ENCODE measurements at places on chromosomes 1 and 21.

GRCh38 chr1:231931846-231932454 lies 305.4 kb downstream of the DISC1 start:
- peak; percentile 50 for DNase-seq

DNA sequence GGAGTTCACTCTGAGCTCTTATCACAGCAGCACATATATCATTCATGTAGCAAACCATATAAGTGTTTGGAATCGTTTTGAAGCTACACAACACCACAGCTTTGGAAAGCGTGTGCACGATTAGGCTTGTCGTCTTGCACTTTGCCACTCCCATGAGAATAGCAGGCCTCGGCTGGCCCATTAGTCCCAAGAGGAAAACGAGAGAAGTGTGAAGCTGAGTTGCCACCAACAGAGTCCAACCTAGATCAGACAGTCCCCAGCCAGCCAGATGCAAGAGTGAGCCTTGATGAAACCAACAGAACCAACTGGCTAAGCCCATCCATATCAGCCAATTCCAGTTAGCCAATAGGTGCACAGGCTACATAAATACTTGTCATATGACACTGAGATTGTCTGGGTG lies 238.4 kb downstream of the C1orf94 start:
- DNase-seq: no peak

GRCh38 chr1:161115132-161115711 lies 2.6 kb downstream of the PFDN2 start:
- DNase-seq: no peak

DNA sequence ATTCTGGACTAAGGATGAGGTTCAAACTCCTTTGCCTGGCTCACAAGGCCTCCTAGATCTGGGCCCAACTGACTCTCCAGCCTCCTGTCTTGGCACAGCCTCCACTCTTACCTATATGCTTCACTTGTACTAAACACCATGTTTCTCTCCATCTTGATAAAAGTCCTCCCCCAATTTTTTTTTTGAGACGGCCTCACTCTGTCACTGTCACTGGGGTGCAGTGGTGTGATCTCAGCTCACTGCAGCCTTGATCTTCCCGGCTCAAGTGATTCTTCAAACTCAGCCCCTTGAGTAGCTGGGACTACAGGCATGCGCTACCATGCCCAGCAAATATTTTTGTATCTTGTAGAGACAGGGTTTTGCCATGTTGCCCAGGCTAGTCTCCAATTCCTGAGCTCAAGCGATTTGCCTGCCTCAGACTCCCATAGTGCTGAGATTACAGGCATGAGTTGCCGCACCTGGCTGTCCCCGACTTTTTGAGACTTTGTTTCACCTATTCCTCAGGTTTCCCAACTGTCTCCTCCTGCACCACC lies 39.7 kb downstream of the CD34 start:
- DNase-seq: no peak

GRCh38 chr21:45317398-45318145 lies 29.9 kb upstream of the POFUT2 start:
- DNase-seq: no peak

GRCh38 chr1:111480674-111481073 lies 6.9 kb downstream of the C1orf162 start:
- peak; percentile 67 for DNase-seq

DNA sequence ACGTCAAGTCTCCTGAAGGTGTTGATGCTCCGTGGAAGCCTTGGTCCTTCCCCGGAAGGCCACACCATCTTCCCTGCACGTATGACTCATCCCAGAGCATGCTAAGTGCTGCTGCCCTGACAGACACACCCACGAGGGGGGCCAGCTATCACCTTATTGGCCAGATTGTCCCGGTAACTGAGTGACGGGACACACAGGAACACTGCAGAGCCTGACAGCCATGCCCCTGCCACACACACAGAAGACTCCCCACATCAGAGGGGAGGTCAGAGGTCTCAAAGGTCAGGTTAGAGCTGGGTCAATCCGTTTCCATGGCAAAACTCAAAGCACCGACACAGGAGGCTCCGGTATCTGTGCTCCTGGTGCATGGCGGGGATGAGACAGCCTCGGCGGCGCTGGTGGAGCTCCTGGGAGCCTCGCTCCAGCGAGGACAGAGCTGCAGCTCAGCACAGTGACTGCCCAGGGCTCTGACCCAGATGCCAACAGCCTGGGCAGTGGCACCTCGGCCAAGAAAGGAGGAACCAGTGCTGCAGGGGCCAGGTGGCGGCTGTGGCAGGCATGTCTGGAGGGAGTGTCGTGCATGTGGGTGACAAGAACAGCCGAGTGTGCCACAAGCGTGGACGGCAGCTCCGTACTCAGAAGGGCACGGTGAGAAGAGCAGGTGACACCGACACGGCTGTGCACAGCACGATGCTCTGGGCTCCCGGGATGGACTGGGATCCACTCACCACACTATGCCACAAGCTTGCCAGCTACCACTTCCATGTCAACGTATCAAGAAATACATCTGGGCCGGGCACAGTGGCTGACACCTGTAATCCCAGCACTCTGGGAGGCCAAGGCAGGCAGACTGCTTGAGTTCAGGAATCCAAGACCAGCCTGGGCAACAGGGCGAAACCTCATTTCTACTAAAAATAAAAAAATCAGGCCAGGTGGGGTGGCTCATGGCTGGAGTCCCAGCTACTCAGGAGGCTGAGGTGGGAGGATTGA lies 14.8 kb upstream of the TMEM240 start:
- DNase-seq: no peak

GRCh38 chr1:162944974-162945674 lies 84.1 kb upstream of the CCDC190 start:
- DNase-seq: no peak

GRCh38 chr1:216238844-216239243 lies 184.4 kb downstream of the USH2A start:
- DNase-seq: no peak

- no peak for DNase-seq
Measured at GRCh38 chr1:69643266-69643665, 75.5 kb downstream of the LRRC7 start.

GRCh38 chr1:199762572-199762971 lies 264.9 kb upstream of the NR5A2 start:
- DNase-seq: no peak

DNA sequence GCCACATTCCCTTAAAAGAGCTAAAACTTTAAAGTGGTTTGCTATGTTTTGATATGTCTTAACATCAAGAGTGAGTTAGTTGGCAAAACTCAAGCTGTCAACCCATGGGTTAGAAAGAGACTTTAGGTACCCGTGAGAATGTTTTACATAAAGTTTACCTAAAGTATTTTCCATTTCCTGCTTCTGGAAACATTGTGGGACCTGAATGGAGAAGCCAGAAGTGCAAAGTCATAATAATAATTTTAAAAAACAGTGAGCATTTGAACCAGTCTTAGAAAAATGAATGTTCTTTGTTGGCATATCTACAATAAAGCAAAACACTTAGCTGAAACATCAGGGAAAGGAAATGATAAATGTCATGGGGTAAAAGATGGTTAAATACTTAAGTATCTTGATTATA lies 34.8 kb downstream of the LRRC8C start:
- DNase-seq: no peak

- DNase-seq: no peak
Measured at GRCh38 chr1:28804071-28804470, 7.9 kb upstream of the OPRD1 start.

GRCh38 chr1:145878724-145879123 lies 6.9 kb downstream of the ANKRD35 start:
- DNase-seq: no peak

DNA sequence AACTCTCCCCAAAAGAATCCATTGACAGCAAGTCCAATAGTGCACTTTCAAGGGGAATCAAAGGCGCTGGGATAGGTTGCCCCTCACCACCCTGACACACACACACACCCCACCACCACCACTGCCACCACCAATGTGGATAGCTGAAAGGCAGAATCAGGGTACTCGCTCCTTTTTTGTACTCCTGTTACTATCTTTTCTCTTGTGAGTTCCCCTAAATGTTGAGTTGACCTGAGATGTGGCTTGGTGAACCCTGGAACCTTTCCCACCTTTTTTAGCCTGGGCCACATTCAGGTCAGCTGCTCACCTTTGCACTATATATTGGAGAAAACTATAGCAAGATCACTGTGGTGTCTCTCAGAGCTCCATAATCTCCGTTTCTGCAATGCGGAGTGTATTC lies 3.9 kb downstream of the S100A8 start:
- no peak for DNase-seq

GRCh38 chr1:40155910-40156309 lies 5.3 kb upstream of the RLF start:
- DNase-seq: no peak

- no peak for DNase-seq
Measured at GRCh38 chr1:85449356-85449755, 15.6 kb downstream of the DDAH1 start.

- DNase-seq: no peak
Measured at GRCh38 chr1:209767706-209768105, 11.9 kb downstream of the TRAF3IP3 start.

GRCh38 chr21:45831991-45832740 lies 149.4 kb upstream of the COL6A1 start:
- no peak for DNase-seq

DNA sequence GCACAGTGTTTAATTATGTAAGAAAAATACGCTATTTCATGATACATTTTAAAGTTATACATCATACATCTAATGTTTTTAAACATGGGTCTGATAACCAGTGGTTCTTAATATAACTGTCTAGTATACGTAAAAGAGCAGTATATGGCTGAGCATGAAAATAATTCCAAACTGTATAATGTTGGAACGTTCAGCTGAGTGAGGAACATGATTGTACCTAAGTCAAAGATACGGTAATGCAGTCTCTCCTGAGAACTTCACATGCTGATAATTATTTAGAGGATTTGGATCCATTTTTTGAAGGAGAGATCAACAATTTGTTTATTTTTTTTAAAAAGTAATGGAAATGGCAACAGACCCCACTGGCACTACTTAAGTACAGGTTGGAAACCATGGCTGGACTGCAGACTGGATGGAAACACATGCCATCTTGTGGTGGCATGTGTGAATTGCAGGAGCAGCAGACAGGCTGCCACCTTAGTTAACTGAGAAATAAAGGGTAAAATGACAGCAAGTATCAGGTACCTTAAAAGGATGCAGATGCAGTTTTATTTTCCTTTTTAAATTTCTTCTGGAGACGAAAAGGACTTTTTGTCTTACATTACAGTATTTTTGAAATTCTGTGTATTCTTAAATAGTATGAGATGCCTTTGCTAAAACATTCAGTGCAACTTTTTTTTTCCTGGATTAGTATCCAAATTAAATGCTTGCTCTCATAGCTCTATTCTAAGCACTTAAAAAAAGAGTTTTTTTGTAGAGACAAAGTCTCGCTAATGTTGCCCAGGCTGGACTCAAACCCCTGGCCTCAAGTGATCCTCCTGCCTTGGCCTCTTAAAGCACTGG lies 73.8 kb downstream of the MTR start:
- DNase-seq: peak; percentile 59

DNA sequence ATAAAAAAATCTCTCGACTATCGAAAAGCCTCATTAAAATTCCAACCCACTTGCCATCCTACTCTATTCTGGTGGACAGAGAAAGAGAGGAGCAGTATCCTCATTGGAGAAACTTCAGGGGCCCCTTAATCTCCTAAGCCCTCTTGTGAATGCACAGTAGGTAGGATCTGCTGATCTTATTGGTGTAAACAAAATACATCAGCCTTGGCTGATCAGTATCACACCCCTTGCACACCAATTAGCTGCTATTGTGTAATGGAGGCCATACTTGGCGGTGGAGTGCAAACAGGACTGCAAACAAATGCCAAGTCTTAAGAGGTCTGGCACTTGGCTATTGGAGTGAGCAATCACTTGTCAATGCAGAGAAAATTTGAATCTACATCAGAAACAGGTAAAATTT lies 15.7 kb downstream of the VCAM1 start:
- DNase-seq: no peak

GRCh38 chr1:11779715-11780379 lies 17.9 kb downstream of the C1orf167 start:
- no peak for DNase-seq

- DNase-seq: no peak
Measured at GRCh38 chr1:27648602-27649305, 13.8 kb upstream of the FGR start.

DNA sequence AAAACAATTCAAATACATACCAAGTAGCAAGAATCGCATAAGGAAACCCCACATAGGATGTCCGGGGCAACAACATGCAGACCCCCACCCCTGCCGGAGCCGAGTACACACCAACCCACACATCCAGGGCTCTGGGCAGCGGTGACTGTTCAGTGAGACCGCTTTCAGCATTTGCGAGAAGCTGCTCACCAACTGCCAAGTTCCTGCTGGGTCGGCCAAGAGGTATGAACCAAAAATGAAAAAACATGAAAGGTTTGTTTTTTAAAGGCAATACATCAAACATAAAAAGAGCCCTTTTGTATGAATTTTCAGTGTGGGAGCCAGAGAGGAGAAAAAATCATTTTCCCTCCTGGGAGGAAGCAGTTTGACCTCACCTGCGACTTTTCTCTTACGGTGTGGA lies 92.3 kb downstream of the SIM2 start:
- no peak for DNase-seq

- DNase-seq: no peak
Measured at GRCh38 chr1:34590211-34590623, 164.6 kb upstream of the GJB5 start.

DNA sequence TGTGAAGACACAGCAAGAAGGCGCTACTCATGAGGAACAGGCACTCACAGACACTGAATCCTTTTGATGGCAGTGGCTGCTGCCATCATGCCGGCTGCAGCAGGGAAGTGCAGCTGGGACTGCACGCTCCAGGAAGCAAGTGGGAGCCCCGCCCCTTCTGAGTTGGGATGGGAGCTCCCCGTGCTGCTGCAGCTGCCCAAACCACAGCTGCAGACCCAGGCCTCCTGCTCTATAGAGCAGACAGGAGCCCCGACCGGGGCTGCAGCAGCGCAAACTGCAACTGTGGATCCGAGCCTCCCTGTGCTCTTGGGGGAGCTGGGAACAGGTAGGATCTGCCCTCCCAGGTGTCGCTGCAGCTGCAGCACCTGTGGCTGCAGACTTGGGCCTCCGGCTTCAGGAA lies 65.2 kb upstream of the MARK1 start:
- DNase-seq: no peak

Data from inflammatory macrophage (primary cell).